ENCODE measurements at places on chromosomes 4 and X.

GRCh38 chr4:65014078-65014477, 604.8 kb upstream of the TECRL start:
- DNase-seq, result no peak

DNA sequence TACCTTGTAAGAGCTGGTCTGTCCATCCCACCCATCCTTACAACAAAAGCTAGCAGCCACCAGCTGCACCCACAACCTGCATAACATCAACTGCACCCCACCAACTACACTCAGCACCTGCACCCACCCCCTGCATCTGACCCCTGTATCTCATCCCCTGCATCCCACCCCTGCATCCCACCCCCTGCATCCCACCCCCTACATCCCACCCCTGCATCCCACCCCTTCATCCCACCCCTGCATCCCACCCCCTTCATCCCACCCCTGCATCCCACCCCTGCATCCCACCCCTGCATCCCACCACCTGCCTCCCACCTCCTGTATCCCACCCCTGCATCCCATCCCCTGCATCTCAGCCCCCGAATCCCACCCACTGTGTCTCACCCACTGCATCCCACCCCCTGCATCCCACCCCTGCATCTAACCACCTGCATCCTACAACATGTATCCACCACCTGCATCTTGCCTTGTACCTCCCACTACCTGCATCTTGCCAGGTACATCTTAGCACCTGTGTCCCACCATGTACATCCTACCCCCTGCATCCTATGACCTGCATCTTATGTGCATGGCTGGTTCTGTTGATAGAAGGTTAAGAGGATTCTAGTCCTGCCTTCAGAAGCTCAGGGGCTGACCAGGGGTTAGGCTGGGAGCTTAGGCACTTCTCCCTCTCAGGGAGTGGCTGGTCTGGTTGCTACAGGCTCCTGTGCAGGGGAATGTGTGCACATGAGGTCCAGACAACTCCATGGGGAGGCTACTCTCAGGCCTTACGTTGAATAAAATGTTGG, 9.4 kb downstream of the TMEM271 start:
- DNase-seq, result no peak

GRCh38 chrX:56382278-56382677, 150.1 kb downstream of the KLF8 start:
- no peak for DNase-seq

DNA sequence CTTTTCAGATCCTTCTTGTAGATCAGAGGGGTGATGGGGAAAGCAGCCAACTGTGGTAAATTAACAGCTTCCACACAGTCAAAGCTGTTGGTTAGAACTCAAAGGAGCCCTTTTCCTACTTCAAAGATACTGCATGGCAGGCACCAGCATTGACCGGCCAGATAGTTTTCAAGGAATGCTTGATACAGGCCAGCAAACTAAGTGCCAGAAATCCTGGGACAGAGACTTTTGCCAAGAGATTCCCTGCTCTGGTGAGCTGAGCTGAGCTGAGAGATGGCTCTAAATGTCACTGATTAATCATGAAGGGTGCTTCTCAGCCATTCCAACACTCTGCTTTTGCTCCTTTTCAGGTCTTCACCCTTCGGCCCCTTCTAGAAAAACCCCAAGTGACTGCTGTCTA, 131.6 kb upstream of the MED14 start:
- no peak for DNase-seq

- no peak for DNase-seq
Observed at GRCh38 chr4:110198435-110199416, at the start of gene ELOVL6. TSS of gene ELOVL6 (minus strand) at chr4:110198615. CDS start at chr4:110198335, 280 bp downstream.

DNA sequence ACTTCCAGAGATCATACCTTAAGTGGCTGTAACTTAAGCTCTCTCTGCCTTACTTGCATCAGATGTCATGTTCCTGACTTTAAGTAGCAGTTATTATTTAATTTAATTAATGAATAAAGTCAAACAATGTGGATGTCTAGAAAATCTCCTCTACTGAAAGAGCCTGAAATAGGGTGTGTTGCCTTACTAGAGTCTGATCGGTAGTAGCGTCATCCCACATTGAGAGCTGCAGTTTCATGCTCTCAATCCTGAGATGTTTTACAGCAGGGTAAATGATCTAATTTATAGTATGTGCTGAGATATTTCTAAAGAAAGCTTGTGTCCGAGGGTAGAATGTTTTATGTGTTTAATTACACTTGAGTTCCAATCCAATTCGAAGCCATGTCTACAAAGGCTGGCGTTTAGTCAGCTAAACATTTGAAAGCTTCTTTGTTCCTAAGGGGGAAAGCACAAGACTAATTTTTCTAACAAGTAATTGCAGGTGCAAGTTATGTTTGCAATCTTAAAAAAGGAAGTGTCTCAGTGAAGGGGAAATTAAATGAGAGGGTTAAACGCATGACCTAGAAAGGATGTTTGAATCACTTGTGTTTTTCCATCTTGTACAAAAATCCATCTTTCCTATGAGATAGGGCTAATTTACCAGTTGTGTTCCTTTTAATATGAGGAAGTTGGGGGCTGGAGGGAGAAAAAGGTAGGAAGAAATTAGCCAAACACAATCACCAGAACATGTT, 391.0 kb upstream of the MAGEB2 start:
- DNase-seq, result no peak

DNA sequence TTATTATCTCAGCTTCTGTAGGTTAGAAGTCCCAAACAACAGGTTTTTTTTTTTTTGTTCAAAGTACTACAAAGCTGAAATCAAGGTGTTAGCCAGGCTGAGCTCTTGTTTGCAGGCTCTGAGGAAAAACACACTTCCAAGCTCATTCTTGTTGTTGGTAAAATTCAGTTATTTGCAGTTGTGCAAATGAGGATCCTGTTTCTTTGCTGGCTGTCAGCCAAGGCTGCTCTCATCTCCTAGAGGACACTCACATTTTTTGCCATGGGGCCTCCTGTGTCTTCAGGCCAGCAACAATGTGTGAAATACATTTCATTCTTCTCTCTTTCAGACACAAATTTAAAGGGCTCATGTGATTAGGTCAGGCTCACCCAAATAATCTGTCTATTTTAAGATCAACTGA, 60.3 kb upstream of the HSD17B10 start:
- DNase-seq, result no peak

- DNase-seq, result no peak
Observed at GRCh38 chr4:82747686-82748575, 50.7 kb downstream of the SCD5 start.

GRCh38 chrX:131845201-131845600, 177.9 kb upstream of the STK26 start:
- no peak for DNase-seq

GRCh38 chr4:169042608-169043007, 32.6 kb upstream of the CBR4 start:
- DNase-seq, result no peak

- no peak for DNase-seq
Observed at GRCh38 chr4:128285085-128285997, 2.3 kb downstream of the PGRMC2 start.

DNA sequence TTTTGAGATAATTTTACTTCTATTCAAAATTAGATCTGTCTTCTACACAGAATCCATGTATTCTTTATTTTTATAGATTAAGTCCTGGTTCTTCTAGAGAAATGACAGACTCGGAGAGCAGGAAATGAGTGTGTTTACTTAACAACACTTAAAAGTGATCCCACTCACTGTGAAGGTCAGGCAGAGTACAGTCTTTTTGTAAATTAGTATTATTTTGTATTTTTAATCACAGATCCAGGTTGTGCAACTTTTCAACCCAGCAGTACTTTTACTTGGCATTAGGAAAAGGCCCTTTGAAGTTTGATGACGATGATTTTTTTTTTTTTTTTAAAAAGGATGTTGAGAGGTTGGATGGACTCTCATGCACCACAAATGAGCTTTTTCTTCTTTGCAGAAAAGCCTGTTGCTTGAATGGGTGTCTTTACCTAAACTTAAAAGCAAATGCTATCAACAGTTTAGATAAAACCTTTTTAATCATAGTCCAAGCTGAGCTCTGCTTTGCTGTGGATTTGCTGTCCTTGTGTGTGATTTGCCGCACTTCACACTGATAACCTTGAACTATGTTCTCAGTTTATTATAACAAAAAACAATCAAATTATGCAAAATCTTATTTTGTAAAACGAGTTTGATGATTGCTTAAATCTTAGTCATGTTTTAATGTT, 114.1 kb downstream of the MXRA5 start:
- no peak for DNase-seq

- no peak for DNase-seq
Observed at GRCh38 chr4:158767451-158767850, 1.4 kb upstream of the FNIP2 start.

- DNase-seq, result no peak
Observed at GRCh38 chr4:7912826-7913225, 26.8 kb downstream of the AFAP1 start.

GRCh38 chr4:6229095-6229494, 28.7 kb upstream of the JAKMIP1 start:
- DNase-seq, result no peak

DNA sequence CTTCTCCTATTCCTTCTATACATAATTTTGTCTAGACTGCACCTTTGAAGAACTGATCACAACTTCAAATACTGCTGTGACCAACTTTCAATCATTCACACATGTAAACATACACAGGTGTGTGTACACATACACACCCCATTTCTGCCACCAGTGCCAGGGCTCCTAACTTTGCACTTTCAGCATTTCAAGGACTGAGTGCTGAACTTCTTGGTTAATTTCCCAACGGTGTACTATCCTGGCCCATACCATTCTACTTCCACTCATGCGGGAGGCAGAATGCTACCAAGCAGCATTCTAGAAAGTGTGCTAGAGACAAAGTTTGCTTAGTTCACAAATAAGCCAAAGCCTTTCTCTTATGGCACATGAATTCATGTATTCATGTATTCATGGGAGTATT, 51.2 kb downstream of the RPGR start:
- DNase-seq, result no peak

DNA sequence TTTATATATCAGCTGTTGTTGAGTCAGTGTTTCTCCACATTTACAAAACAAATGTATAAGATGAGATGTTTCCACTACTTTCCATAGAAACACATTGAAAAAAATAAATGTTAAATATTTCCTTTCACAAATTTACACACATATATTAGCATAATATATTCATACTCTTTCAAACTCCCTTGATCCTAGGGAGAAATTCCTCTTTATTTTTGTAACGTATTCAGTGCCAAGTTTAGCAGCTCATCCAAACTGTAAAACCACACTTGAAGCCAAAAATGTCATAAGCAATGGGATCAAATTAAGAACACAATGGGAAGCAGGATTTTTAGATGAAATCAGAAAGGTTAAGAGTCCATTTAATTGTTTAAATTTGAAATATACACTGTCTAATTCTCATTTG, 381.1 kb upstream of the MAD2L1 start:
- no peak for DNase-seq

- DNase-seq, result no peak
Observed at GRCh38 chr4:26660261-26660660, 76.4 kb downstream of the TBC1D19 start.

- DNase-seq, result no peak
Observed at GRCh38 chr4:186144198-186144945, 39.9 kb downstream of the FAM149A start.

DNA sequence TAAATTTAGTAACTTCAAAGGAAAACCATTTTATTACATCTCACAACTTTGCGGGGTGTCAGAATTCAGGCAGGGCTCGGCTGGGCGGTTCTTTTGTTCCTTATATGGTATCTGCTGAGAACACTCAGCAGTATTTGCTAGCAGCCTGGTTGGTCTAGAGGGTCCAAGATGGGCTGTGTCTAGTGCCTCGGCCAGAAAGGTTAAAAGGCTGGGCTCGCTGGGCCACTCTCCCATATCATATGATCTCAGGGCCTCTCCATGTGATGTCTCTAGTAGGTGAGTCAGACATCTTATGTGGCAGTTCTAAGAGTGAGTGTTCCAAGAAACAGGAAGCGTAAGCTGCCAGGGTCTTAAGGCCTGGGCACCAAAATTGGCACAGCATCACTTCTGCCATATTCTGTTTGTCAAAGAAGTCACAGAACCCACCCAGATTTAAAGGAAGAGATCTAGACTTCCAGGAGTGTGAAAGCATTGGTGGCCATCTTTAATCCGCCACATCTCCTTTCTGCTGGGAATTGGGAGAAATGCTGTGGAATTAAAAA, 100.9 kb upstream of the ATP6AP2 start:
- no peak for DNase-seq

GRCh38 chrX:261167-261918, 19.8 kb upstream of the PLCXD1 start:
- DNase-seq, result no peak

DNA sequence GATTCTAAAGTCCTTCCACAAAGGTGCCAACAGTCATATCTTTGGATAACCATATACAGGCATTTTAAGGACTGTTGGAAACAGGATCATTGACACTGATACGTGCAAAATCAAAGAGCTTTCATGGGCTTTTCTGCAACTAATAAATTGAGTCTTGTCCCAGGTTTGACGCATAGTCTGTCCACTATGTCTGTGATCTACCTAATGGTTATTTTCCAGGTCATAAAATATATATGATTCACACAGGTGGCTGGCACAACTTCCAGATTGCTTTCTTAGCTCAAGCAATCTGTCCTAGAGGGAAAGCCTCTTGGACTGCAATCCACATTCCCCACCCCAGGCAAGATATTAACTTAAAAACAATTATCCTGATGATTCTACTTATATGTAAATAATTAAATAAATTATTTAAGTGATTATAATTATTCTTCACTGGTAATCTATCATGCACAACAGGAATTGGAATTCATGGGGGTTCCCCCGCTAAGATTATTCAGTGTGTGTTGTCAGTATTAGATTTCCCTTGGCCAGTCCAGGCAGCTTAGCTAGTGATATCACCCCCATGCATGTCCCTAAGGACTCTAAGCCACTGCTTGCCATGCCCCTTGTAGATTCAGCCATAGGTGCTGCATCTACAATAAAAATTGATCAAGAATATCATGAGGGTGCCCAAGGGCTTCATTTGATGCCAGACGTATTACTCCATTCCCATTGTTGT, 97.8 kb downstream of the TLL1 start:
- no peak for DNase-seq

DNA sequence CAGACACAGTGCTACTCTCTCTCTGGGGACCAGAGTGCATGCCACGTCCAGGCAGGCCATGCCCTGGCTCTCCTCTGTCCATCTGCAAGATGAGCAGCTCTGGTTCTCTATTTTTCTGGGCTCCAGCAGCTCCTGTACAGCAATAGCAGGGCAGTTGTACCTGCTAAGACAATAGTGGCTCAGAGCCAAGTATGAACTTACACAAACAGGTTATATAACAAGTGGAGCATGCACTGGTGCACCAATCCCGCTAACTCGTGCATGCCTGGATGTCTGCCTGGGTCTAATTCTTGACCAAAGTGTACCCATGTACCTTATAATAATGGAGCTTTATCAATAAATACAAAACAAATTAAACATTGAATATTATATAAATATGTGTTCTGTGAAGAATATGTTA, 392.3 kb downstream of the CENPC start:
- no peak for DNase-seq

- DNase-seq, result no peak
Observed at GRCh38 chr4:151796106-151796505, 35.3 kb upstream of the GATB start.
